Right cardiac atrium (tissue), 5 donors: ENCODE measurements at places on chromosomes 12 and 14. TPM values are rescaled to one million over a fixed set of nuclear protein-coding genes. Genes with fewer than 3 reads are reported as not detected.

The SPX gene
- 11.7 TPM for total RNA-seq

The CCDC197 gene
- not detected for total RNA-seq

DNA sequence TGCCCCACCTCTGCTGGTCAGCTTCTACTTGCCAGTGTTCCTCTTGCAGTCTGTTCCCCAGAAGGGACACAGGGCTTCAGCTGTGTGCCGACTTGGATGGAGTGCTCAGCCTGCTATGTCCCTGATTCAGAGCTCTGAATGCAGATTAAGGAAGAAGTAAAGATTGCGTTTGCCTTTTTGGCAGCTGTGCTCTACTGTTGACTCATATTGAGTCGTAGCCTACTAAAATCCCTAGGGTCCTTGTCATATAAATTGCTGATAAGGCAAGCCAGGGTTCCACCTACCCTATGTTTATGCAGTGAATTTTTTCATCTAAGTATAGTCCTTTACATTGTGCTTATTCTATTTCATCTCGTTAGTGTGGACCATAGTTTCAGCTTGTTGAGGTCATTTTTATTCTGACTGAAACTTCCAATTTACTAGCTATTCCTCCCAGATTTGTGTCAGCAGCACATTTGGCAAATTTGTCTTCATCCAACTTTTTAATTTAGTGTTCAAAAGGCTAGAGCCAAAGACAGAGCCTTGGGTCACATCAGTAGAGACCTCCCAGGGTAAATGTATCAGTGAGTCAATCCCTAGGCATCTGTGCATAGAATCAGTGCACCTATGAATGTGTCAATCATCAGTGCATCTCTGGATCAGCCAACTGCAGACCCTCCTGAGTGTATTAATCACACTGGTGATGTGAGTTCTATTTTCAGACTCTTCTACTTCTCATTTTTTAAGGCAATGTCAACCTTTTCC lies 31.9 kb downstream of the CACNA1C start:
- peak; percentile 81 for DNase-seq

DNA sequence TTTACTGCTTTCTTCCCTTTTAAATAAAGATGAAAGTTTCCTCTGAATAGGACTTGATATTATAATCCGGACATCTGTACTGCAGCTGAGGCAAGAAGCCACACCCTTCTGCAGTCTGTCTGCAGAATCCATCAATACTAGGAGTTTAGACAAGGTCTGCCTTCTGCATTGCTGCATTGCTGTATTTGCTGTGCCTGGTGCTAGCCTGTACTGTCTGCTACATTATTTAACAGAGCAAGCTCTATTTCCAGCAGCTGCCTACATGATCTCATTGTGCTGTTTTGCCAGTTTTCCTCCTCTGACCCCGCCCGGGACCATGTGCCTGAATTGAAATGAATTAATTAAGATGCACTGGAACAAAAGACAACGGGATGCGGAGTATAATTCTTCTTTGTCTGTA lies 1.7 kb downstream of the TUBA1A start:
- DNase-seq, result peak; percentile 59

- no peak for DNase-seq
These were observed 966 bp downstream of the BICD1 start for GRCh38 chr12:32107359-32108267.

- no peak for DNase-seq
These were observed 40.5 kb upstream of the TBC1D15 start for GRCh38 chr12:71799106-71799505.

DNA sequence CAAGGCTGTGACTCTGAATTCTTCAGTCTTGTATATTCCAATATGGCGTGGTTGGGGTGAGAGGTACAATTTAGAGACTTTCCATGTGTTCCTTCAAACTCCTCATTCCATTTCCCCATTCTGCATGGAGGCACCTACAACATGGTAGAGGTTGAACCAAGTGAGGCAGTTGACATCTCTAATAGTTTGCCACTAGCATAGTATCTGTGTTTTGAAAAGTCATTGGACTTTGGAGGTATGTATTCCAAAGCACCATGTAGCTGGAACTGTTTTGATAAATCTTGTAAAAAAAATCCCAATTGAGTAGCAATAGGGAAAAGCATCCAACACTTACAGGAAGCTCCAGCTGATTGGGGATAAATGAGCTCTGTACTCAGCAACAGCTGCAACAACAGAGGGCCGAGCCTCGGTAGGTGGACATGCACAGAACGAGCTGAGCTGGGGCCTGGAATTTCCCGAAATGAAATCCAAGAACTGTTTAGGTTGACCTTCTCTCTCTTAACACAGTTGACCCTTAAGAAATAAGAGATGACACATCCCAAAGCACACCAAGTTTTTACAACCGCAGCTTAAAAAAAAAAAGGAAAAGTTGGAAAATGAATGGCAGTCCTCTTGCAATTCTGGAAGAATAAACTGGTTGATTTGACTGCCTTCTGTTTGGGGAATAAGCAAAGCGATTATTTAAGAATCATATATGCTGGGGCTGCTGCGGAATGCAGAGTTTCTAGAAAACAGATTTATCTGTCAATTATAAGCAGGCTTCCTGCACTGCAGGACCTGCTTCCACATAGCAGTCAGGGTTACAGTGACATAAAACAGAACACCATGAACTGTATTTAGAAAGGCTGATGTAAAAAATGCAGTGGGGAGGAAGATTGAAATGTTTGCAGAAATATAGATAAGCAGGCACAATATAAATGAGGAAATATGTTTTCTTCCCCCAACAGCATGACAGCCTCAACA lies 194.6 kb upstream of the KRR1 start:
- peak; percentile 53 for DNase-seq

- no peak for DNase-seq
These were observed 80.4 kb upstream of the EEA1 start for GRCh38 chr12:93009533-93009932.
